ENCODE measurements at places on chromosomes 5 and 9. TPM values are rescaled to one million over a fixed set of nuclear protein-coding genes. Genes with fewer than 3 reads are reported as not detected.

TPRN gene
- 10.4 TPM for total RNA-seq

MSANTD3 gene
- 78.3 TPM for total RNA-seq

FAM221B gene
- not detected for total RNA-seq

ZFP2 gene
- 0.05 TPM for total RNA-seq

ENTPD2 gene
- total RNA-seq, result 0.67 TPM

ZCCHC10 gene
- total RNA-seq, result 30.1 TPM

ASS1 gene
- 17.4 TPM for total RNA-seq

SHISAL2B gene
- not detected for total RNA-seq

CDHR2 gene
- total RNA-seq, result 0.08 TPM

PPP3R2 gene
- not detected for total RNA-seq

SV2C gene
- total RNA-seq, result not detected

ANKRD20A1 gene
- 0.75 TPM for total RNA-seq

PLAA gene
- 34.1 TPM for total RNA-seq

CHSY3 gene
- 0.04 TPM for total RNA-seq

NEUROG1 gene
- not detected for total RNA-seq

All from A549 treated with DMSO at 1 μM for 4 hours (cell line).